ENCODE measurements at places on chromosomes 2 and 18.
A peak's percentile ranks its signal among the peaks of the same experiment; 100 is the strongest.

DNA sequence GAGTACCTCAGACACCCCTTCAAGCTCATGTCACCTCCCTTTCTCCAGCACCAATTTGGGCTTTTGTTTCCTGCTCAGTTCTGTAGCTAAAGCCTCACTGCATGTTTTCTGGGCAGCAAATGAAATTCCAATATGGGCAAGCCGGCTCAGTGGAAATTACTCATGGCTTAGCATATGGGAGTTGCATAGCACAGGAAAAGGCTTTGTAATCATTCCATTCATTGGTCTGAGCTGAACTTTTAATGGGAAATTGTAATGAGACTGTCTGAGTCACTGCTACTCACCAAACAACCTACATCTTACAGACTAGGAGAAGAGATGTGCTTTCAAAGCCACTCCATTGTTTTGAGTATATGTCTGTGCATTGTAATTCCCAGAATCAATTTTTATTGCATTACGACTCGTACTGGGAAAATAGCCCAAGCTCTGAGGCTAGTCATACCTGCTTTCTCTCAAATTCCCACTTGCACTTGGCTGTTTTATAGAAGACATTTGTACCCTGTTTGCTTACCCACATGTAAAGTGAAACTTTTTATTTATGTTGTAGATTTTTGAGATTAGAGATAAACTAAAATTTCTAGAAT is 139.5 kb upstream of the LRATD1 start:
- DNase-seq = peak; percentile 43

DNA sequence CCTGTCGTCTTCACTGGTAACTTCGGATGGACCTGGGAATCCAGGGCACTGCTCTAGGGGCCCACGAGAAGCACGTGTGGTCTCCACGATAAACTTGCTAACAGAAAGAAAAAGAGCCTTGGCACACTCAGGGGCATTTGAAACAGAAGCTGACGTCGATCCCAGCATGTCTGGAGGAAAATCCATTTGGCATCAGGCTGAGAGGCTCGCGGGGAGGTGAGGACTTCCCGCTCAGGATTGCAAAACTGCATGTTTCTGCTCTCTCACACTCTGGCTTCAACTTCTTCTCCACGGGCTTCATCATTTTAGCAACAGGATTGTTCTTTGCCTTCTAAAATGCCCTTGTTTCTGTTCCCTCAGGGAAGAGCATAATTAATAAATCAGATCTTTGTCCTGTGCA is 181.7 kb upstream of the COPS8 start:
- DNase-seq = no peak

DNA sequence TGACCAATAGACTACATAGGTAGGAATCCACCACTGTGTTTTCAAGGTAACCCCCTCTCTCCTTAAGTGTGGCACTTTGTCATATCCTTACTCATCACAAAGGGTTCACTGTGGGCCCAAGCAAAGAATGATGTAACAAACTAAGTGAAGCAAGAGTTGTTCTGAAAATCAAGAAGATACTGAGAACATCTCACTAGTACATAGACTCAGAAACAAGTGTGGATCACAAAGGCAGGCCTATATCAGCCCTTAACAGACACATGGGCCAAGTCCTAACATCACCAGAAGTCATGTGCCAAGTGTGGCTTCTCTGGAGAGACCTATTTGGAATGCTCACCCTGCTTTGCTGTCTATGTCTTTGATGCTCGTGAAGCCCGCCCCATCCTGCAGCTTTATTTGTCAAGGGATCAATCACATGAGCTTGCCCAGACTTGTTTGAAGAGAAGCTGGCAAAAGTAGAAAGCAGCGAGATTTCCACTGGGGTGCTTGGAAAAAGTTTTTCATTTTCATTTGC is 131.2 kb upstream of the TTC39C start:
- DNase-seq = no peak

DNA sequence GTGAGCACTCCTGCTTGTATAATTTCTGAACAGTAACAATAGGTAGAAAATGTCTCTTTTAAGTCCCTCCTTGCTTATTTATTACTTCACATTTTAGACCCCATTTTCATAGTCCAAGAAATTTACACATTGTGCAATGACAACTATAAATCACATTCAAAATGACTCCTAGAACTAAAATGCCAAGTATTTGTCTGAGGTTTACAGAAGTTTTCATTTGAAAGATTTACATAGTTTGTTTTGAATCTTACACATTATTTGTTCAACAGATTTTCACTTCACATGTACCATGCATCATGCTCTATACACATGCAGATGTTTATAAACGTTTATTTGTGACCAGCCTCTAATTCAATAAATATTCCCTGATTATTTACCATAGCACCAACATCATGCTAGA is 15.7 kb upstream of the TRIB2 start:
- peak; percentile 56 for DNase-seq

DNA sequence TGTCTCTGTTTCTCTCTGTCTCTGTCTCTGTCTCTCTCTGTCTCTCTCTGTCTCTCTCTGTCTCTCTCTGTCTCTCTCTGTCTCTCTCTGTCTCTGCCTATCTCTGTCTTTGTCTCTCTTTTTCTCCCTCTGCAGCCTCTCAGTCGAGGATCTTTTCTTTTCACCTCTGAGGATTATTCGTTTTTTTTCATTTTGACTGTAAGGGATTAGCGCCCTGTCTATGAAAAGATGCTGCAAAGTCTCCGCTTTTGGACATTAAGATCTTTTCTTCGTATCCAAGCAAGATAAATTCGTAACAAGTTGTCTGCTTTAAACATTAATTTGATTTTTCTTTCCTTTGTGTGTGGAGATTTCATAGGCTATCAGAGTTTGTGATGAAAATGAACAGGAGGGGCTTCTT is 191.2 kb upstream of the TPO start:
- DNase-seq = no peak

DNA sequence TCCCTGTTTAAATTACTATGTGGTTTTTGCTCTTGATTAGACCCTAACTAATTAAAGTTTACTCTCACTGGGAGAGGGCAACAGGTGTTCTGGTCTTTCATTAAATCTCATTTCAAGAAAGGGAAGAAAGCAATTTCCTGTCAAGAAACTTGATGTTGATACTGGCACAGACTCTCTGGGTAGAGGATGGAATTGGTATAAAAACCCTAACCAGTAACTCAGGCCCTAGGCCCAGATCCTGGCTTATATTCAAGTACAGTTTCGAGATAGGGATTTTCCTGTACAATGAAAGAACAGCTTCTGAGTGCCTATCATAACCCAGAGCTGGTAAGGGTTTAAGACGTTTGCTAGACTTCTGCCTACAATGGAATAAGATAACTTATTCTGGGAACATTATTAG is 61.6 kb upstream of the ACYP2 start:
- DNase-seq = no peak

DNA sequence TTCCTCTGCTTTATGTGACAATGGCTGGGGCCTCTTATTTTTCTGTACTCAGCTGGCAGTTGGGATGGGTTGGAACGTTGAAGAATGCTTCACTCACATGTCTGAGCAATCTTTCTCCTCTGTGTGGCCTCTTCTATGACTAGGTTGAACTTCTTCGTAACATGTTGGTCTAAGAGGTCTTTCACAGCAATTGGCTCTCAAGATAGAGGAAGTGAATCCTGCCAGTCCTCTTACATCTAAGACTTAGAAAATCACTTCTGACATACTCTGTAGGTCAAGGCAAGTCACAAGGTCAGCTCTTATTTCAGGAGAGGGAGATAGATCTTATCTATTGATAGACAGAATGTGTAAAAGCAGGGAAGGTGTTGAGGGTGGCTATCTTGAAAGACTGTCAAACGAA is 174.1 kb downstream of the NYAP2 start:
- no peak for DNase-seq

GRCh38 chr2:28630341-28630740 is 121.3 kb upstream of the PPP1CB start:
- DNase-seq = no peak

GRCh38 chr18:63321291-63321690 is 1.7 kb upstream of the BCL2 start:
- DNase-seq = no peak

DNA sequence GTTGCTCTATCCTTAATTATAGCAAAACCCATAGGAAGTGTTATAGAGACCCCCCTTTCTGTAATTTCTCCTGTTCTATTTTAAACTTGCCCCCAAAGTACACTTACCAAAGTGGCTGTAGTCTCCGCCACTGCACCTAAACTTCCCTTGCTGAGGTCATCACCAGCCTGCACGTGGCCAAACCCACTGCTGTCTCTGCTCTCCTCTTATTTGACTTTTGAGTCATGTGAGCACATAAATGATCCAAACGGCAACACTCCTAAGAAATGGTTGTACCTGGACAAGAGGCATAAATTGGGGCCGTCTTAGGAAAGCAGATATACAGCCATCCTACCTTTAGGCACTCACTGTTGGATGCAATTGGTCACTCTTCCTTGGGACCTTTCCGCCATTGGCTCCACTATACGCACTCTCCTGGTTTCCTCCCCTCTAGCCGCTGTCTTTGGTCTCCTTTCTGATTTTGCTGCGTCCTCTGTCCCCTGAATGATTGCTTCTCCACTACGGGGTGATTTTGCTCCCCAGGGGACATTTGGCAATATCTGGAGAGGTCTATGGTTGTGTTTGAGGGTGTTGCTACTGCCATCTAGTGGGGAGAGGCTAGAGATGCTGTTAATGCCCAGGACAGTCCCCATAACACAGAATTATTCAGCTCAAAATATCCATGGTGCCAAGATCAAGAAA is 19.2 kb upstream of the IL36G start:
- peak; percentile 79 for DNase-seq

GRCh38 chr2:122206101-122206500 is 450.6 kb downstream of the TSN start:
- DNase-seq = no peak

DNA sequence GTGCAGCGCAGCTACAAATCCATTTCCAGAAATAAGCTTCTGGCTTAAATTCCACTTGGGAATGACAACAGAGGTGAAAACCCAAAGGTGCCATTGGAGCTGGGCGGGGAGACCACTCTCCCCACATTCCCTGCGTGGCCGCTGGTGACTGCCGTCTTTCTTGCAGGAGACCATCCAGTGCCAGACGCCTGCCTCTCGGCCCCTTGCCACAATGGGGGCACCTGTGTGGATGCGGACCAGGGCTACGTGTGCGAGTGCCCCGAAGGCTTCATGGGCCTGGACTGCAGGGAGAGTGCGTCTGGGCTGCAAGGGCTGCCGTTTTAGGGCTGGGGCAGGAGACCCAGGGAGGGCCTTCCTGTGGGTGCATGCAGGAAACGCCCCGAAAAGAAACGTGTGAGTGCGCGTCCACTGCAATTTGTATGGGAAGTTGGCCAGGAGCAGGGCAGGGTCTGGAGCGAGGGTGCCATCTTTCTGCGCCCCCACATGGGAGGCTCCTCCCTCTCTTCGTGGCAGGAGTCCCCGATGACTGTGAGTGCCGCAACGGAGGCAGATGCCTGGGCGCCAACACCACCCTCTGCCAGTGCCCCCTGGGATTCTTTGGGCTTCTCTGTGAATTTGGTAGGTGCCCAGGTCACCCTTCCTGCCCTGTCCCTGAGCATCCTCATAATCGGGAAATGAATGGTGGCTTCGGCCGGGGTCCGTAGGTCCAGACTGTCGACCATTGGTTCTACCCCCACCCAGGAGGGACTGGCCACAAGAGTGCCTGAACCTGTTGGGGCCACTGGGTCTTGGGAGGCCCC is 49.9 kb downstream of the SNED1 start:
- DNase-seq = no peak

- no peak for DNase-seq
Observed at GRCh38 chr2:78701546-78701945, 324.0 kb upstream of the REG3G start.

DNA sequence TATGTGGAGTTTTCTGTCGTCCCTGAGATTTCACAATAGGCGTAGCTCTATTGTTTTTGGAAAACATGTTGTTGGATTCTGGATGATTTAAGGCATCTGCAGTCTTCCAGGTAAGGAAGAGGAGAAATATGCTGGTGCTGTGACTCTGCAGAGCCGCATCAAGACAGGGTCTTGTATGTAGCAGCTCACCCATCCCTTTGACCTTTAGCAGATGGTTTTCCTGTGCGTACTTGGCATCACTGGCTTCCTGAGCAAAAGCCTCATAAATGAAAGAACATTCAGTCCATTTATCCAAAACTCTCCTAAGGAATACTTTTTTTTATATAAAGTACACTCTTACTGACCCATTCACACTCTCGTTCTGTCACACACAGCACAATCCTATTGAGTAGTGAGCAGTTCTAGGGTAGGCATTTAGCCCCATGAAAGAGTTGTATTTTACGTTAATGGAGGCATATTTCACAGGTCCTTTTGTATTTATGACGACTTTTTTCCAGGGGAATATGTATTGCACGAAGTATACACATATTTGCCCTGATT is 443.9 kb downstream of the STK39 start:
- no peak for DNase-seq

DNA sequence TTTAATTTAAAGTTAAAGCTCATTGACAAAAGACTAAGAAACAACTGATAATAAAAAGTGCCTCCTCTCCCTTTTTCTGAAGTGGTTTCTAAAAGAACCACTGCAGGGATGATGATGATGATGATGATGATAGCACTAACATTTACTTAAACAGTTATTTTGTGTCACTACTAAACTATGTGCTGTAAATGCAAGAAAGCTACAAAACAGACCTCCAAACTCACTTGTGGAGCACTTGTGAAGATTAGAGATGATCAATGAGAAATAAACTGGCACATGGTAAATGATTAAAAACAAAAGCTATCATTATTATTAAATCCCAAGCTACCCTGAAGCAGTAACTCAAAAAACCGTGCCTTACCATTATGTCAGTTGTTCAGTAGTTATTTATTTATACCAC is 88.7 kb downstream of the SLC8A1 start:
- no peak for DNase-seq

DNA sequence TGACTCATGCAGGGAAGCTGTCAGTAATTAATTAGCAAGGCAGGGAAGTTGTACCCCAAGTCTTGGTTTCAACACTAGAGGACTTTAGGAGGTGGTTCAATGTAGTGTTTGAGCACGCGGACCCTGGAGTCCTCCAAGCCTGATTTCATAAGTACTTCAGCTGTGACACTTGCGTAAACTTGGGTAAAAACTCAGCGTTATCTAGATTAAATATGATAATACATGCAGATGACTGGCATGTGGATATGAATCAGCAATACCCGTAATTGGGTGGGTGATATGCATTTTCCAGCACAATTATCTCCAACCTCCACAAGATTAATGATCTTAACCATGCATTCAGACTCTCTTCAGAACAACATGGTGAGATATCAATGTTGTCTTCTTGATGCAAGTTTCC is 5.2 kb downstream of the UGT1A7 start:
- no peak for DNase-seq

GRCh38 chr2:207143215-207144172 is 22.3 kb downstream of the KLF7 start:
- DNase-seq = peak; percentile 83

DNA sequence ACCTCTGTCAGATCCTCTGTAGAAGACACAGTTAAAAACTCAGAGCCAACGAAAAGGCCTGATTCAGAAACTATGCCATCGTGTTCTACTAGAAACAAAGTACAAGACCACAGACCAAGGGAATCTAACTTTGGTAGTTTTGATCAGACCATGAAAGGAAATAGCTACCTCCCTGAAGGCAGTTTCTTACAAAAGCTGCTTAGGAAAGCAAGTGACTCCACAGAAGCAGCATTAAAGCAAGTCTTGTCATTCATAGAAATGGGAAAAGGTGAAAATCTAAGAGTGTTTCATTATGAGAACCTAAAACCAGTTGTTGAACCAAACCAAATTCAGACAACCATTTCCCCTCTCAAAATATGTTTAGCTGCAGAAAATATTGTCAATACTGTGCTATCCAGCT is 58.2 kb downstream of the FSIP2 start:
- DNase-seq = no peak

GRCh38 chr2:60529136-60529784 is 24.2 kb downstream of the BCL11A start:
- DNase-seq = no peak

- DNase-seq = peak; percentile 59
Observed at GRCh38 chr18:48328473-48329210, 80.5 kb downstream of the ZBTB7C start.

Data from choroid plexus epithelial cell (primary cell).